ENCODE measurements at places on chromosomes 12 and 14.

GRCh38 chr14:104368751-104369100 lies 210.8 kb upstream of the C14orf180 start:
- no peak for DNase-seq

- no peak for DNase-seq
Measured at GRCh38 chr14:58866391-58866790, 228.6 kb downstream of the DACT1 start.

- DNase-seq, result no peak
Measured at GRCh38 chr14:28303248-28303647, 463.3 kb upstream of the FOXG1 start.

DNA sequence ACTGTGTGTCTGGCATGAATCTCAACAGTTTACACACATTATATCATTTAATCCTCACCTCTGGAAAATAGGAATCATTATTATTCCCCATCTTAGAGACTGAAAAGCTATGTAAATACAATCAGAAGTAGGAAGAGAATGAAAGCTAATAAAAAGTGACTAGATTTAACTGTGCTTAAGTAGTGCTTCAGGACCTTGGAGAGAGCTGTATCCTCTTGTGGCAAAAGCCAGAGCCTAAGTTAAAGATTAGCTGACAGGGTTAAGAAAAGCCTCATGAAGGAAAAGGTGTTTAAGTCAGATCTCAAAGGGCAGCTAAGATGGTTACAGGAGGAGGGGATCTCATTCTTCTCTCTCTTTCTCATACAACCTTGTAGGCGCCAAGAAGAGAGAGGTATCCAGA lies 65.3 kb upstream of the TMEM233 start:
- DNase-seq, result no peak

GRCh38 chr14:51750542-51750941 lies 98.8 kb downstream of the FRMD6 start:
- DNase-seq, result no peak

All from NCI-H2029 (cell line).